ENCODE measurements at places on chromosomes 4 and X.

DNA sequence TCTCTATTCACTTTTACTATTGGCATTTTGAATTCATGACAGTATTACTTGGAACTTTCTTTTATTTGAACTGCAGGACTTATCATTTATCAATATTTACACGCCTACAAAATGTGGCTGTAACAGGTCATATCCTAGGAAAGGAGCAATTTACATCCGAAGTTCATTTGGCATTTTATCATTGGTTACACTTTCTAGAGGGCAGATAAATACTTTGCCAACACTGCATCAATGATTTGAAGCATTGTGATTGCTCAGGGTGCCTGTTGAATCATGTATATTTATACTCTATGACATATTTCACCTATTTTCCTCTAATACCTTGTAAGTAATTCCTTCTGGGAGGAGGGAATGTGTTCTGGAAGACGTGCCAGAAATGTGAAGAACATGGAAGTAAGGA, 136.7 kb downstream of the MID1IP1 start:
- no peak for DNase-seq

GRCh38 chr4:88804234-88804633, 106.6 kb upstream of the NAP1L5 start:
- DNase-seq: no peak

- DNase-seq: no peak
Measured at GRCh38 chr4:10949039-10949733, 264.6 kb upstream of the CLNK start.

- peak; percentile 10 for DNase-seq
Measured at GRCh38 chrX:109840585-109840984, 107.5 kb upstream of the ACSL4 start.

DNA sequence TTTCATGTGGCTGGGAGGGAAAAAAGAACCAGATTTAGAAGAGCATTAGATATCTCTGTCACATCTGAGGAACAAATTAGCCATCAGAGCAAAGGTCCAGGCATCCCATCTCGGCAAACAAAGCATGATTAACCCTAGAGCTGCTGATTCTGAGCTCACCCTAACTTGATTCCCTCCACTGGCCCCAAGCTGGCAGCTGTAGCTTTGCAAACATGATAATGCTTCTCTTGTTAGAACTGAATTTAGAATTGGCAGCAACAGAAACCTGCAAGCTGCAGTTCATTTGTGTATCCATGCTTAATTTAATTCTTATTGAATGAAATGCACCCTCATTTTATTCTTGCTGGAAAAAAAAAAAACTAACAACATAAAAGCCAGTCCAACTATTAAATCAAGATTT, 289.2 kb downstream of the IL1RAPL1 start:
- DNase-seq: no peak

DNA sequence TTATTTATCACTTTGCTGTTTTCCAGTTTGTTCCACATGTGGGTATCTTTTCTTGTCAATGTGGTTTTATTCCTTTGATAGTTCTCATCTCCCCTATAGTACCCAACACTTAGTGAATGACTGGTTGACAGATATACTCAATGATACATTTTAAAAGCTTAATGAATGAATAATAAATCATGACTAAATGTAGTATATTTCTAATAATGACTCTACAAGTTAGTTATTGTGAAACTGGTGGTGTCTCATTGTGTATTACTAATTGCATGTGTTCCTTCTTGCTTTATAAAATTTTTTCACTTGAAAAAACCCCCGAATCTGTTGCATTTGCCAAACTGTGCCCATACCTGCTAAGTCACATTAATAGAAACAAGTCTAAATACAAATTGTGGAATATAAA, 95.4 kb downstream of the MBNL3 start:
- DNase-seq: no peak

DNA sequence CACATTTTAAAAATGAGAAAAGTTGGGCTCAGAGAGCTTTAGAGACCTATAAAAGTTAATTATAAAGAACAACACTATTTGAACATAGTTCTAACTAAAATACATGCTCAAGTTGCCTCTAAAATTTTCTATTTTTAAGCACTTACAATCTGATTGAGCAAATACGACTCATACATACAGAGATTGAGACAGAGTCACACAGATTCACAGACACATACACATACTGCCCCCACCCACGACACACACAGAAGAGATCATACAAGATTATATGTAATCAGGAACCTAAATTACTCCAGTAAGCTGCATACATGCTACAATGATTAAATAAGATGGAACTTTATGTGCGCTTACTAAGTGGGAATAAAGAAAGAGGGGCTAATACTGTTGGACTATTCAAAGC, 2.7 kb upstream of the ASB5 start:
- no peak for DNase-seq

DNA sequence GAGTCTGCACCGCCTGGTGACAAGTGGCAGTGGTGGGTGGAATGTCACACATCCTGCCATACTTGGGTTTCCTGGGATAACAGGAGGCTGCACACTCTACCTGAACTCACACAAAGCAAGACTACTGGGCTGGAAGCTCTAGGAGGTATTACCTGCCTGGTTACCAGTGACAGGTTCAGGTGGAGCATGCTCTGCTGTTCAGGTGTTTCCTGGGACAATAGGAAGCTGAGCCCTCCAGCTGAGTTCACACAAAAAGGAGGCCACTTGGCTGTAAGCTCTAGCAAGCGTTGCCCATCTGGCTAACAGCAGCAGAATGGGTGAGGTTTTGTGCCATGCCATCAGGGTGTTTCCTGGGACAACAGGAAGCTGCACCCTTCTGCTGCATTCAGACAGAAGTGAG, 17.4 kb upstream of the UGT2B7 start:
- no peak for DNase-seq

DNA sequence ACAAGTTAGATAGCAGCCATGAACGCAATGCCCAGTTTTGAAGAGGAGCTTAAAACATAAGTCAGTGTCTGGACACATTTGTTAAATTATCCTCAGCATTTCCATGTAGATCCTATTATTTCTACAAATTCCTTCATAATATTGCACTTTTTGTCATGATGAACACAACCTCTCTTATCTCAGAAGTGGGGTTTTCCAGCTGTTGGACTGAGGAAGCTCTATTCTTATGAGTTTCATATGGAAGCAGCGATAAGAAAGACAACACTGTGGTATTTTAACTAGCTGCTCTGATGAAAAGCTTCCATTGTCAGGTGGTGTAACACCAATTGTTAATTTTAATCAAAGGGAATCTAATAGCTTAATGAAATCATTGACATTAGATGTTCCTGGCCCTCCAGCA, 308.7 kb downstream of the GBA3 start:
- no peak for DNase-seq

GRCh38 chr4:114036426-114036825, 57.0 kb upstream of the ARSJ start:
- DNase-seq: no peak

- DNase-seq: no peak
Measured at GRCh38 chrX:20271730-20272129, 5.0 kb upstream of the RPS6KA3 start.

- no peak for DNase-seq
Measured at GRCh38 chrX:97326456-97326855, 442.7 kb downstream of the RPA4 start.

DNA sequence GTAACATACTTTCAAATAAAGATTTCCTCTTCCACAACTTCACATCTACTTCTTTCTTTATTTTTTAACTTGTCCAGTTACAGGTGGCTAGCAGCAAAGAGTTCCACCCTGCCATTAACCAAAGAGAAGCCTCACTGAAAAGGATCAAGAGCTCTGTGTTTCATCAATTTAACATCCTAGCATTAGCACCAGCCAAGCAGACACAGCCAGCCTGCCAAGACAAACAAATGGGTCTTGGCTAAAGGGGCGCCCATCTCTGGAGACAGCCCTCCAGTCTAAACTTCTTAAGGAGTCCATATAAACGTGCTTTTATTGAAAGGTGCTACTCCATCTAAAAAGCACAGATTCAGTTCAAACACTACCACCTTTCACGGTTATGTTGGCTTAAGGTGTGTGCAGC, 105.3 kb downstream of the ADAMTS3 start:
- no peak for DNase-seq

DNA sequence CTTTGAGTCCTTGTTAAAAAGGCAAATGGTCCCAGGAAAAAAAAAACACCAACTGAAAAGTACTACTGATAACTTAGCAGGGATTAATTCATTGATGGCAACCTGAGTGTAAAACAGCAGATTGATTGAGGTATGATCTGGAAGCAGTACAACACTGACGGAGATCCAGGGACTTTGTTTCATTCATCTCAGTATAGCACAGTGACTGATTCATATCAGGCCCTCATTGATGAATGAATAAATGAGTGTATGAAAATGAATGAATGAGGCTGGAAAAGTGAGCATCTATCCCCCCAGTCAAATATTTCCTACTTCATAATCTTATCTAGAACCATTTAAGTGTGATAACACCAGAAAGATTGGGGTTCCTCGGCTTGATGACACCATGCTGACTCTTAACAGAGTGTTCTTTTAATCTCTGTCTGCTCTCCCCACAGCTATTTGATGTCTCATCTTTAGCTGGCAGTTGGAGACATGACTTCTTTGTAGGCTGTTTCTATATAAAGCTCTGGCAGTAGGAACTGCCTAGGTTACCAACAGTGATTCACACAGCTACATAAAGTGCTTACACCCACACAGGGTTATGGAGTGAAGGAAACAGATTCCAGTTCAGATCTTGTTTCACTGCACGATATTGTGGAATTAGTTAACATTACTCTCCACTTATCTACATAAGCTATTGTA, 18.6 kb upstream of the RNF128 start:
- no peak for DNase-seq

DNA sequence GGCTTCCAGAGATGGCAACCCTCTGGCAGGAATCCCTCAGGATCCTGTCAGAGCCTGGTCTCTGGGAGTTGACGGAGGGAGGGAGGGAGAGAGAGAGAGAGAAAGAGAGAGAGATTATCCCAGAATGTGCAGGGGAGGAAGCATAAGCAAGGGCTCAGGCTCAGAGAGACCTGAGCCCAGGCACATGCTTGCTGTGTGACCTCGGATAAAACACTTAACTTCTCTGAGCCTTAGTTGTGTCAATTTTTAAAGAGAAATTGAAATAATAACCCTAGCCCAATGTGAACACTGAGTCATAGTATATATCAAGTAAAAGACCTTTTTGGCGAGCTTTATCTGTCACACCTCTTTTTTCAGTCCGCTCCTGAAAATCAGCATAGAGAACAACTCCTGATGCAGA, 473 bp upstream of the USP51 start:
- no peak for DNase-seq

DNA sequence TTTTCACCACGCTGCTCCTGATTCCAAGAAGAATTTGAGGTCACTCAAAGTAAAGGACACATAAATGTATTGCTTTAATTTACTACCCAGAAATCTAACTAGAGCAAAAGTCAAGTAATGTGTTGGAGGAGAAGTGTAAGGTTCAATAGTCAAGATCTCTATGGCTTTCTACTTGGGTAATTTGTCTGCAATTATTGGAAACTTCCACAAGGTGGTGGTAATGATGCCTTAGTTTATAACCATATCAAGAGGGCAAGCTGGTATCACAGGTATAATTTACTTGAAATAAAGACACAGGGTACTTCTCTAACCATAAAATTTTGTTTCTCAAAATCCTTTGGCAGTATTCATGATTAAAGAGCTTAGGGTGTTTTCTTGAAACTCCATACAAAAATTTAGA, 10.2 kb upstream of the GRIA3 start:
- DNase-seq: no peak

DNA sequence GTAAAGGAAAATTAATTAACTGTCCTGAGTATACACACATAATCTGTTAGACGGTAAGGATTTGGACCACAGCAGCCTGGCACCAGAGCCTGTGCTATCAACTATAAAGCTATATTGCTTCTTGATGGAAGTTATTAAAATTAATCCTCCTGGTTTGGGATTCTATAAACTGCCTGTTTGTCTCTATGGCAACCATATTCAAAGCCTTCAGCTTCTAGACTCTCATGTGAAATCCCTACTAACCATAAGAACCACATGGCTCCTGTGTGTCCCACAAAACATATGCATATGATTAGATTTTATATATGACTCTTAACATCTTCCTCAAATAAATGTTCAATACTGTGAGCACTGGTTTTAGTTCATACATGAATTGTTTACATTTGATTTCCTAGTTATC, 380.8 kb downstream of the ANKRD50 start:
- no peak for DNase-seq

DNA sequence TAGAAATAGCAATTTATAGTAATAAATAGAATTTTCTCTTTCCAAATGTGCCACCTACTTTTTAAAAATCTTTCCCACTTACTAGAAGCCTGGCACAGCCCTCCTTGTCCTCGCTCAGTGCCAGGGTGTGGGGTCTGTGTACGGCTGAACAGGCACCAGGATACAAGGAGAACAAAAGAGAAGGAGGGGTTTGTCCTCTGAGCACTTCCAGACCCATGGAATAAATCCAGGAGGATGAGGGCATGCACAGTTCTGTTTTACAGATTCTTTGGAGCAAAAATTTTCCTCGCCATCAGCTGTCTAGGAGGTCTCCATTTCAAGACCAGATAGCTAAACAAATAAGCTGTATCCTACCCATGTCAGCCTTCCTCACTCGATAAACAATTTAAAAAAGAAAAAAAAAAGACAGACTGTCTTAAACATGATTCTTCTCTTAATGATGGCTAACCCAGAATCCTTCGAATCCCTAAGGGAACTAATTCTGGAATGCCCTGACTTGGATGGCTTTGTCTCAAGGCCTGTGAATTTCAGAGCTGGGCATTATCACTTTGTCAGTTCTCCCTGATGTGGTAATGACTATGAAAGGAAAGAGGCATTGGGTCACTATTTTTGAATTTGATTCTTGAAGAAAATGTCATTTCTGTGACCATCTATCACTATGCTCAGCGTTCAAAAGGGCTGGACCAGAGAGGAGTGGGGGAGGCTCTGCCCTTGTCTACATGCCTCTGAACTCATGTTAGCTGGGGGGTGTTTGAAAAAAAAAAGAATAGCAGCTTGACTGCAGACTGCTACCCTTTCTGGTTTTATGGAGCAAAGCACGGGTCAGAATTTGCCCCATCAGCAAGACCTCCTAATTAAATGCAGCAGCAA, 151.0 kb downstream of the DCTD start:
- DNase-seq: no peak

DNA sequence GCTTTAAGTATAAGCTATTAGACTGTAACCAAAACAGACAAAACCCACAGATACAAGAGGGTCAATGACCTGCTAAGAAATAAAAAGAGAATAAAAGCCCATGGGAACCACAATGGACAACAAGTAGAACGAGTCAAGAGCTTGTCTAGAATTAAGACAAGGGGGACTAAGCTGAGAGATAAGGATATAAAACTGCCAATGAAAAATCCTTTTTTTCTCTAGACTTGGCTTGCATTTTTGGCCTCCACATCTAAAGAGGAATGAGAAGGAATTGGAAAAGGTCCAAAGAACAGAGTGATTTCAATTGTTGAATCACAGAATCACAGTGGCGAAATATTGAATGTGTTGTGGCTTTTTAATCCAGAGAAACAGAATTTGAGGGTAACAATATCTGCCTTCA, 135.7 kb downstream of the QDPR start:
- DNase-seq: no peak

GRCh38 chr4:185576314-185576961, 41.1 kb upstream of the PDLIM3 start:
- DNase-seq: no peak

GRCh38 chr4:13570916-13571315, 26.6 kb upstream of the NKX3-2 start:
- DNase-seq: no peak
